ENCODE measurements at places on chromosomes 12 and 14. TPM values are rescaled to one million over a fixed set of nuclear protein-coding genes. Genes with fewer than 3 reads are reported as not detected.

Gene KRT73
- total RNA-seq: not detected

Gene ERP27
- total RNA-seq: not detected

Gene CHST11
- total RNA-seq: 21.8 TPM

Gene KRT72
- not detected for total RNA-seq

Gene ANO2
- 32.4 TPM for total RNA-seq

Gene ENTPD5
- total RNA-seq: 9.3 TPM

Gene DLK1
- total RNA-seq: not detected

Gene GDF11
- 6.1 TPM for total RNA-seq

Gene FAIM2
- not detected for total RNA-seq

Gene VAMP1
- total RNA-seq: 7.2 TPM

Gene TM7SF3
- total RNA-seq: 64.9 TPM

Gene PLEK2
- 13.8 TPM for total RNA-seq

Gene LRP1-AS
- not detected for total RNA-seq

Gene CCDC63
- total RNA-seq: not detected

Gene FAM181A
- not detected for total RNA-seq

Gene BICD1
- 33.0 TPM for total RNA-seq

Gene KITLG
- total RNA-seq: 86.0 TPM

Gene KLRC2
- not detected for total RNA-seq

Gene SYCP3
- not detected for total RNA-seq

Gene SAV1
- total RNA-seq: 28.7 TPM

Gene SYNDIG1L
- total RNA-seq: not detected

Gene STAC3
- 0.58 TPM for total RNA-seq

Gene FBXO34
- total RNA-seq: 17.3 TPM

Gene CALCOCO1
- 70.5 TPM for total RNA-seq

Gene NGB
- total RNA-seq: not detected

Gene AQP6
- not detected for total RNA-seq

Gene SLC6A12
- 0.70 TPM for total RNA-seq

Gene GSG1
- not detected for total RNA-seq

Gene ACVR1B
- total RNA-seq: 9.0 TPM

Gene TDRD9
- 0.10 TPM for total RNA-seq

Gene PPP1R36
- total RNA-seq: not detected

Gene PMEL
- 1.1 TPM for total RNA-seq

Gene CDCA3
- 14.6 TPM for total RNA-seq

Gene CLEC4D
- not detected for total RNA-seq

Gene ITGB7
- not detected for total RNA-seq

Gene OR10G2
- not detected for total RNA-seq

Gene CMTM5
- total RNA-seq: not detected

Gene SMCO3
- total RNA-seq: 0.12 TPM

Gene MAP3K9
- total RNA-seq: 2.6 TPM

Gene FOS
- total RNA-seq: 5.9 TPM

Gene GPR162
- total RNA-seq: 2.0 TPM

Gene CATSPERB
- not detected for total RNA-seq

Gene CLEC1B
- total RNA-seq: not detected

Gene TOMM20L
- total RNA-seq: not detected

Gene NEUROD4
- total RNA-seq: not detected

Gene DCAF4
- 31.5 TPM for total RNA-seq

Gene TCL1B
- total RNA-seq: not detected

Gene TEX52
- not detected for total RNA-seq

Data from glomerular endothelial cell (primary cell).